ENCODE measurements at places on chromosomes 5 and 9. TPM values are rescaled to one million over a fixed set of nuclear protein-coding genes. Genes with fewer than 3 reads are reported as not detected.

GRCh38 chr5:107661038-107661649, 9.6 kb downstream of the EFNA5 start:
- DNase-seq = no peak

GRCh38 chr9:83701286-83701685, 6.5 kb downstream of the UBQLN1 start:
- DNase-seq = no peak

- no peak for DNase-seq
These were observed 87.2 kb upstream of the CDH6 start for GRCh38 chr5:31106278-31106677.

- peak; percentile 54 for DNase-seq
These were observed 579 bp upstream of the ASTN2 start for GRCh38 chr9:117415358-117415914.

DNA sequence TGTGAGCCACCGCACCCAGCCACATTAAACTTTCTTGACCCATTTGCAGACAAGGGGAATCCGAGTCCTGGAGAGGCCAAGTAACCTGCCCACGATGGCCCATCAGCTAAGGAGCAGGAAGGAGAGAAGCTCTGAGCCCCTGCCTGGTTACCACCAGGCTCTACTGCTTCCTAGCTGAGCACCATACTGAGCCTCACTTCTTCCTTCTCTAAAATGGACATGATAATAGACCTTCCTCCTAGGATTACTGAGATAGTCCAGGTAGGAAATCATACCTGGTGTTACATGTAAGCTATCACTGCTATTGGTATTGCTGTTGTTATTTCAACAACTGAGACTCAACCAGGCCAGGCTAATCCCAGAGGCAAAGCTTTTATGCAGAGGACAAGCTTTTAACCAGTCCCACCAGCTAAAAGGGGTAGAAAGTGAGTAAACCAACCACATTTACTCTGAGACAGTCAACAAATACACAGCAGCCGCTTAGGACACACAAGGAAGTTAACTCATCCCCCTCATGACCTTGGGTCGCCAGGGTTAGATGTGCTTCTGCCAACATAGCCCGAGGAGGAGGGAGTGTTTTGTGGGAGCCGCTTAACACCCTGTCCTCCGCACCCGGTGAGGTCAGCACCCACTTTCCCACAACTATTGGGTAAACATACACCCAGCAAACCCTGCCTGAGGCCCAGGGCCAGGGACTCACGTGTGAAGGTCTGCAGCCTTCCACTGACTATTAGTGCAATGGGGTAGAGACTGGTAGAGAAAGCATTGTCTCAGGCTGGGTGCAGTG, 20.6 kb upstream of the PTGES start:
- no peak for DNase-seq

DNA sequence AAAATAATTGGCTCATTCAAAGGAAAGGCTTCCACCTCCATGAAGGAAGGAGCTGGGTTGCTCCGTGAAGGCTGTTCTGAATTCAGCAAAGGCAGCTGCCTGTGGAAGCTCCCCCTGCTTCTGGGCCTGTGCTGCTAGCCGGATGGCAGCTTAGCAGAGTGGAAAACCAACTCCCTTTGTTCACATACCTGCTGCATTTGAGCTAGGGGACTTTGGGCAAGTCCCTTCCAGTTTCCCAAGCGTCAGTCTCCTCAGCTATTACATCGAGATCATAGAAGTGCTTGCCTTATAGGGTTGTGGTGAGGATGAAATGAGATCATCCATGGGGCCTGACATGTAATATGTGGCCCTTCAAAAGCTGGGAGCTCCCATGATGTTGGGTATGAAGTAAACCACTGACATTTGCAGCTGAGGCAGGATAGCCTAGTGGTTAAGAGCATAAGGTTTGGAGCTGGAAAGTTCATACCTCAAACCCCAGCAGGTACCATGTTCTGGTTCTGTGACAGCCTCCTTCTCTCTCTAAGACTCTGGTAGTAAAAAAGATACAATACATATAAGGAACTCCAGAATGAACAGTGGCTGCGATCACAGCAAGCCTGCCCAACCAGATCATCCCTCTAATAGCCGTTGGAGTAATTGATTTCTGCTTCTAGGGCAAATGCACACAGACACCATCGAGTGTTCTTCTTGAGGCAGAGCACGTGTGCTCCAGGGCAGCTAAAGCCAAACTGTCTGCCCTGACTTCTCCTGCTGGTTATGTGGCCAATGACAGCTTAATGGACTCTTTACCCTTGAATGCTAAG, 11.0 kb upstream of the DENND1A start:
- no peak for DNase-seq

- DNase-seq = no peak
These were observed 1.0 kb downstream of the IL7R start for GRCh38 chr5:35857606-35858205.

The ASPN gene
- not detected for total RNA-seq

The SMIM32 gene
- 0.13 TPM for total RNA-seq

DNA sequence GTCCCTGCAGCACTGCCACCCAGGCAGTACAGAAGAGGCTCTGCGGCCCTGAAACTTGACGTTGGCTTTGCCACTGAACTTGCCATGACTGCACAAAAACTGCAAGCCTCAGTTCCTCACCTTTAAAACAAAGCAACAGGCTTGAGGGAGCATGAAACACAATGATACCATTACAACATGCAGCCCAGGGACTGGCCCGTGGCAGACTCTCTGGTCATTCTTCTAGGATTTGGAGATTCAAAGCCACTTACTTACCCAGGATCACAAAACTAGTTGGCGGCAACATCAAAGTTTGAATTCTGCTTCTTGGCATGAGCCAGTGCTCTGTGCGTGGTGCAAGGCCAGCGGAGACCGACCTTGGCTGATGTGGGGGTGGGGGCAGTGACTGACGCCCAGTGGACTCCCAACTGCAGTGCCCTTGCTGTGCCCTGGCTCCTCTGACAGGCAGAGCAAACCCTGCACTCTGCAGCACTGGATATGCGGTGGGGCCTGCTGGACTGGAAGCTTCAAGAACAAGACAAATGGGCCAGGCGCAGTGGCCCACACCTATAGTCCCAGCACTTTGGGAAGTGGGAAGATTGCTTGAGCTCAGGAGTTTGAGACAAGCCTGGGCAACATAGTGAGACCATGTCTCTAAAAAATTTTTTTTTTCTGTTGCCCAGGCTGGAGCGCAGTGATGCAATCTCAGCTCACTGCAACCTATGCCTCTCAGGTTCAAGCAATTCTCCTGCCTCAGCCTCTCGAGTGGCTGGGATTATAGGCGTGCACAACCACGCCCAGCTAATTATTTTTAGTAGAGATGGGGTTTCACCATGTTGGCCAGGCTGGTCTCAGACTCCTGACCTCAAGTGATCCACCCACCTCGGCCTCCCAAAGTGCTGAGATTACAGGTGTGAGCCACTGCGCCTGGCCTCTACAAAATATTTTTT, 18.9 kb downstream of the SQSTM1 start:
- DNase-seq = no peak

The PCDHB14 gene
- 1.5 TPM for total RNA-seq

DNA sequence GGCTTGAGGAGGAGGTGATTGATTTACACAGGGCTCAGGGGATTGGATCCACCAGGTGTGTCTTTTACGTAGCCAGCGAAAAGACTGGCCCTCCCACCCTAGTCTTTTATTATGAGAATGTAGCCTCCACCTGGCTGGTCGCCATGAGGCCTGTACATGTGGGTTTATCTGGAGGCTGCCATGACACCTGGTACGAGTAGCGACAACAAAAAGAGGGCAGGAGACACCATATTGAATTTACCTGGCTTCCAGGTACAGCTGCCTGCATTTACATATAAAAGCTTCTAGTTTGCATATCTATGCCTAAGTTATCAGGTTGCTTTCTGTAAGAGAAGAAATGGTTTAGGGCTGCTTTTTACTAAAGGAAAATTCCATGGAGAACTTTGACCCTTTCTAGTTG, 1173.7 kb upstream of the SEMA6A start:
- peak; percentile 48 for DNase-seq

The OR1Q1 gene
- not detected for total RNA-seq

The TUSC1 gene
- total RNA-seq = not detected

GRCh38 chr5:31731016-31731415, 92.1 kb downstream of the PDZD2 start:
- peak; percentile 50 for DNase-seq

DNA sequence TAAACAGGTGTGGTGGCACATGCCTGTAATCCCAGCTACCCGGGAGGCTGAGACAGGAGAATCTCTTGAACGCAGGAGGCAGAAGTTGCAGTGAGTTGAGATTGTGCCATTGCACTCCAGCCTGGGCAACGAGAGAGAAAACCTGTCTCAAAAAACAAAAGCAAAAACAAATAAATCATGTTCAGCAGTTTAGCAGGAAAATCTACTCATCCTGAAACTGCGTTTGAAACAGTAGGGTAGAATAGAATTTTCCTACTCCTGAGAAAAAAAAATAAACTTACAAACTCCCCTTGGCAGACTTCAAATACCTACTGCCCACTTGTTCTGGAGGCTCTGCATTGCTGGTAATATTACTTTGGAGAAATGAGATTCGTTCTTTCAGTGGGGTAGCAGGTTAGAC, 367.7 kb downstream of the GADD45G start:
- DNase-seq = no peak

- DNase-seq = no peak
These were observed 145.4 kb downstream of the CDK5RAP2 start for GRCh38 chr9:120434532-120434931.

GRCh38 chr5:62340392-62340791, 34.4 kb downstream of the KIF2A start:
- DNase-seq = no peak

DNA sequence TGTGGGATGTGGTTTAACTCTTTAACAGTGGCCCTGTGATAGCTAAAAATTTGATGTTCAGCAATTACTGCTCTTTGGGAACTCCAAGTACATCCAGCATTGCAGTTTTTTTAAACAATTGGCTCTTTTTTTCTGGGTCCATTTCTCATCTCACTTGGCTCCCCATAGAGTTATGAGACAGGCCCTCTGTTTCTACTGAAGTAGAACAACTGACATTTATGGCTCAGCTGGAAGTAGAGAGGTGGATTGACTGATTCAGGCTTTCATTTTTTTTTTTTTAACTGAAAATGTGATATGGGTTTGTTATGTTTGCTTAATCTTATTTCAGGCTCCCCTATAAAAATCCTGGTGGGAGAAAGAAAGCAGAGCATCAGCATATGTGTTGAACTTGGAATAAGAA, 96.6 kb upstream of the CD180 start:
- DNase-seq = no peak

The STC2 gene
- 77.7 TPM for total RNA-seq

The ANGPTL2 gene
- total RNA-seq = 4.8 TPM

- peak; percentile 10 for DNase-seq
These were observed 20.6 kb downstream of the CLPTM1L start for GRCh38 chr5:1324301-1324700.

The IL4 gene
- total RNA-seq = not detected

DNA sequence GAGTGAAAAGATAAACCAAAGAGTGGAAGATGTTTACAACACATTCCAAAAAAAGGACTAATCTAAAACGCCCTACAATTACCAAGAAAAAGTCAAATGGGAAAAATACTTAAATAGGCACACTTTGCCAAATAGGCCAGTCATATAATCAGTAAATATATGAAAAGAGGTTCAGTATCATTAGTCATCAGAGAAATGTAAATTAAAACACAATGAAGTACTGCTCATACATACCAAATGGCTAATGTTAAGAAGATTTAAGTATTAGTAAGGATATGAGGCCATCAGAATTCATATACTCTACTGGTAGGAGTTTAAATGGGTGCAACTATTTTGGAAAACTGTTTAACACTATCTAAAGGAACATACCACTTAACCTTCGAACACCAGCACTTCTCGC, 47.6 kb downstream of the ZDHHC21 start:
- no peak for DNase-seq

DNA sequence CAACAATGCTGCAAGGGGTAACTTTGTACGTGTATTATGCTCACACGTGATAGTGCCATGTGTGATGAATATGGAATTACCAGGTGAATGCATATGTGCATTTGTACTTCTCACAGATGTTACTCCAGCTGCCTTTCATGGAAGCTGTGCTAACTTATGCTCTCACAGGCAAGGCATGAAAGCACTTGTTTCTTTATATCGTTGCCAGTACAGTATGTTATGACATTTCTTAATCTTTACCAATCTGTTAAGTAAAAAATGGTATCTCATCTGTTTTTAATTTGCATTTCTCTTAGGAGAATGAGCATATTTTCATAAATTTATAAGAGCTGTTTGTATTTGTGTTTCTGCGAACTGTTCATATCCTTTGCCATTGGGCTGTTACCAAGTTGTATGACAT, 311.8 kb upstream of the DMRT1 start:
- DNase-seq = no peak

GRCh38 chr9:15213249-15213648, 93.8 kb downstream of the TTC39B start:
- no peak for DNase-seq

The FAXDC2 gene
- total RNA-seq = 3.0 TPM

The GDNF gene
- not detected for total RNA-seq

The RGS7BP gene
- total RNA-seq = 0.31 TPM

- peak; percentile 20 for DNase-seq
These were observed 221.6 kb downstream of the CACNA1B start for GRCh38 chr9:138098908-138099791.

DNA sequence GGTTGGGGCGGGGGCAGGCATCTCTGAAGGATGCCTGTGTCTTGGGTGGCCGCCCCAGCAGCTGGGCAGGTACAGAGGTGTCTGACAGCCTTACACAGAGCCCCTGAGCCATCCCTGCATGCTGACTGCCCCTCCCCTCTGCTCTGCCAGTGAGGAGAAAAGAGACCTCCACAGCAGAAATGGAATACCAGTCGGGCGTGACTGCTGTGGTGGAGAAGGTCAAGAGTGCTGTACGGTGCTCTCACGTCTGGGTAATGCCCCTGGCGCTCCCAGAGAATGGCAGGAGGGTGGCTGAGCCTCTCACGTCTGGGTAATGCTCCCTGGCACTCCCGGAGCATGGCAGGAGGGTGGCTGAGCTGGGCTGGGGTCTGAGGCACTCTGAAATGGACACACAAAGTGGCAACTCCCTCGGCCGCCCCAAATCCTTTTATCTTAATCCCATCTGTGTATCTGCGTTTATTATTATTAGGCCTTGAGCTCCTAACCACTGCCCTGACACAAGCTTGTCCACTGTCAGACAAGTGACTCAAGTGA, 2.5 kb upstream of the RABL6 start:
- DNase-seq = no peak

- no peak for DNase-seq
These were observed 198.0 kb downstream of the GAS1 start for GRCh38 chr9:86749161-86749893.

DNA sequence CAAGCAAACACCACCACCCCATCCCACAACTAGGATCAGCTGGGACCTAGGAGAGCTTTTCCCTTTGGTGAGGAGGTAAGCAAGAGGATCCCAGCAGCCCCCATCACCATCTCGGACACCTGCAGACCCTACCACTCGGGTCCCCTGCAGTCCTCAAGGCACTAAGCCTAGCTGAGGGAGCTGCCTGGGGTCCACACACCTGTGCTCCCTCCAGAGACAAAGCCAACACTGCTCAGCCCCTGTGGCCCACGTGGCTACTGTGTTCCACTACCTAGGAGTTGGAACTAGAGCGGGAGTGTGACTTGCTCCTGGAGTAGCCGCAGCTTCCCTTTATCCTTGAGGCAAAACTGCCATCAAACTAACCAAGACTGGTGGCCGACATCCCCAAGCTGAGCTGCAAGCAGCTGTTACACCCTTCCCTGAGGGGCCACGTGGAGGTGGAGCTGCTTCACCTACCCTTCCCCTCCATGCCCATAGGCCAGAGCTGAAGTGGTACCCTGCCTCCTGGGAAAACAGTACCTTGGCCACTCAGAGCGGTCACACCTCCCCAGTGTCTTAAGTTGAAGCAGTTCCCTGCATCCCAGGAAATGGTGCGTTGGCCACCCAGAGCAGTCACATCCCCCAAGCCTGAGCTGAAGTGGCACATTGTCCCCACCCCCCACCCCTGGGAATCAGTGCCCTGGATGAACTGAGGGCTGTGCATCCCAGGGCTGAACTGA, 205.5 kb downstream of the CACNA1B start:
- DNase-seq = no peak
